ENCODE measurements at places on chromosomes 11 and 22. TPM values are rescaled to one million over a fixed set of nuclear protein-coding genes. Genes with fewer than 3 reads are reported as not detected.

The SLC22A8 gene
- not detected for total RNA-seq

The PGGHG gene
- total RNA-seq = 23.1 TPM

The MAPK8IP2 gene
- total RNA-seq = 0.38 TPM

GRCh38 chr11:35045236-35045820, 93.6 kb upstream of the CD44 start:
- H3K36me3 ChIP-seq = no peaks in the 10 kb centered on the region
- H3K4me1 ChIP-seq = peaks cover 6% of the 10 kb centered on the region
- H3K27me3 ChIP-seq = no peaks in the 10 kb centered on the region
- no peak for DNase-seq

DNA sequence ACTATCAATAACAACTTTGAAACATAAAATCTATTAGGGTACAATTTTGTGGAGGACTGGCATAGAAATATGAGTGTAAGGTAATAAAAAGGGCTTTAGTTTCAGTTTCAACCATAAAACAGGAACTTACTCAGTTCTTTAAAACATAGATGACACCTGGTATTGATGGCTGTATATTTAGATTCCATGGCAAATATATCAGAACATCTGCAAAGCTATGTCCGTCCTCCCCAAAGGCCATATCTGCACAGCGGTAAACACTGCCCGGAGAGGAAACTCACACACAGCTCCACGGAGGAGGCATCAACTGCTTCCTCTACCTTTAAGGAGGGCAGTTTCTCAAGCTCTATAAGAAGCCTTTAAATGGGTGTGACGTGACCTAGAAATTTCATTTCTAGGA, 993.3 kb downstream of the BRD1 start:
- no peak for DNase-seq
- H3K4me3 ChIP-seq = no peak overlapping the region
- H3K4me1 ChIP-seq = no peaks in the 10 kb centered on the region
- H3K36me3 ChIP-seq = no peaks in the 10 kb centered on the region
- H3K27ac ChIP-seq = no peak overlapping the region
- H3K27me3 ChIP-seq = no peaks in the 10 kb centered on the region

DNA sequence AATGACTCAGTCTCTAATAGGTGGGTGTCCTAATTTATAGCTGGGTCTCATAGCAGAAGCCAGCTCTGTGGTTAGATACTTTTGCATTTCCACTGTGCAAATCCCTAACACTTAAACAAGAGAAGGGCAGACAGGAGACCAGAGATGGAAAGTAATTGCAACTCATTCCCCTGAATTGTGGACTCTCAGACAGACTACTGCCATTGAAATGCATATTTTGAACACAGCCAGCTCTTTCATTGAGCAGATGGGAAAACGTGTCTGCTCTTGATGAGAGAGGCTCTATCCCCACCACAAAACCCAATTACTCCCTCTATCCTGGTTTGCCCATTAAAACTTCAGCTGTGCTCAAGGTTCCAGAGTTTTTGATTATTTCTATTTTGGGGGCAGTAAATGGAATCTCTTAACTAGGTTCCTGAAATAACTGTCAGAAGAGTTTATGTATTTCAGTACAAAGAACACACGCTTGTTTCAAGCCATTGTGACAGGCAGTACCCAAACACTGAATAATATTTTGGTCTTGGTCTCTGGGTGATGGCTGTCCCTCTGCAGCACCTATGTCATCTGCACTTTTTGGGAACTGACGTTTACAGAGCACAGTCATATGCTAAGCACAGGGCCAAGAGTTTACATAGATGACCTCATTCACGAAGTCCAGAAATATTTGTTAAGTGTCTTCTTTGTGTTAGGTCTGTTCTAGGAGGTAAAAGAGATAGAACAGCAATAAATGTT, 41.7 kb downstream of the FAM227A start:
- H3K27me3 ChIP-seq = no peaks in the 10 kb centered on the region
- DNase-seq = peak; percentile 28
- no peaks in the 10 kb centered on the region for H3K36me3 ChIP-seq
- H3K27ac ChIP-seq = no peak overlapping the region
- H3K4me1 ChIP-seq = no peaks in the 10 kb centered on the region

DNA sequence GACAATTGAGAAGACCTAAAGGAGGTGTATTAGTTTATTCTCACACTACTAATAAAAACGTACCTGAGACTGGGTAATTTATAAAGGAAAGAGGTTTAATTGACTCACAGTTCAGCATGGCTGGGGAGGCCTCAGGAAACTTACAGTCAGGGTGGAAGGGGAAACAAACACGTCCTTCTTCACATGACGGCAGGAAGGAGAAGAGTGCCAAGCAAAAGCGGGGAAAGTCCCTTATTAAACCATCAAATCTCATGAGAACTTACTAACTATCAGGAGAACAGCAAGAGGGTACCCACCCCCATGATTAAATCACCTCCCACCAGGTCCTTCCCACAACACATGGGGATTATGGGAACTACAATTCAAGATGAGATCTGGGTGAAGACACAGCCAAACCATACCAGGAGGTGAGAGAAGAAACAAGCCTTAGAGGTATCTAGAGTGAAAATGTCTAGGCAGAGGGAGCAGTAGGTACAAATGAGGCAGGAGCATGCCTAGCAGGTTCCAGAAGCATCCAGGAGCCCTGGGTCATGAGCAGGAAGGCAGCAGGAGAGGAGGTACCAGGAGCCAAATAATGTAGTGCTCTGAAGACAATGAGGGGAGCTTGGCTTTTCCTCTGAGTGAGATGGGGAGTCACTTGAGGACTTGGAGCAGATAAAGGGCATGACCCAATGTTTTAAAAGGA, 31.6 kb downstream of the IL10RA start:
- DNase-seq = no peak
- no peaks in the 10 kb centered on the region for H3K36me3 ChIP-seq
- H3K27ac ChIP-seq = no peak overlapping the region
- H3K27me3 ChIP-seq = peaks cover 4% of the 10 kb centered on the region
- no peaks in the 10 kb centered on the region for H3K4me1 ChIP-seq
- no peak overlapping the region for H3K4me3 ChIP-seq

DNA sequence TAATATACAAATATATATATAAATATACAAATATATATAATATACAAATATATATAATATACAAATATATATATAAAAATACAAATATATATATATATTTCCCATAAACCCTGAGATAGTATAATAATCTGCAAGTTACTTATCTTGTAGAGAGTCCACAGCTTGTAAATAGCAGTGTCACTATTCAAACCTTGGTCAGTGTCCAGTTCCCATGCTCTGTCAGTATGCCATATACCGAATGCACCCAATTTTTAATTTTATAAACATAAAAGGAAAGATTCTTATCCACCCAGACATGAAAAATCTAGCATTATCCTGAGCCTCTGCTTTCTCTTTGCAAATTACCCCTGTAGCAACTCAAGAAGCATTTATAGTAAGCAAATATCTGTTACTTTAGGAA, 21.6 kb upstream of the CTSC start:
- H3K36me3 ChIP-seq = no peaks in the 10 kb centered on the region
- peaks cover 14% of the 10 kb centered on the region for H3K4me1 ChIP-seq
- H3K27ac ChIP-seq = no peak overlapping the region

- no peaks in the 10 kb centered on the region for H3K27me3 ChIP-seq
- peak; percentile 47 for DNase-seq
- H3K4me3 ChIP-seq = peak overlapping the region; percentile 4
- peaks cover 27% of the 10 kb centered on the region for H3K4me1 ChIP-seq
- peaks cover 66% of the 10 kb centered on the region for H3K36me3 ChIP-seq
These were observed 5.0 kb downstream of the RPL3 start for GRCh38 chr22:39314251-39314971.

GRCh38 chr22:40443732-40444131, 73.3 kb downstream of the SGSM3 start:
- DNase-seq = peak; percentile 36
- H3K4me1 ChIP-seq = peaks cover 29% of the 10 kb centered on the region
- H3K4me3 ChIP-seq = no peak overlapping the region
- H3K27ac ChIP-seq = peak overlapping the region; percentile 35

Measured in GM23248 (cell line).